GM04503 (cell line): ENCODE measurements at places on chromosomes 6 and 20.

DNA sequence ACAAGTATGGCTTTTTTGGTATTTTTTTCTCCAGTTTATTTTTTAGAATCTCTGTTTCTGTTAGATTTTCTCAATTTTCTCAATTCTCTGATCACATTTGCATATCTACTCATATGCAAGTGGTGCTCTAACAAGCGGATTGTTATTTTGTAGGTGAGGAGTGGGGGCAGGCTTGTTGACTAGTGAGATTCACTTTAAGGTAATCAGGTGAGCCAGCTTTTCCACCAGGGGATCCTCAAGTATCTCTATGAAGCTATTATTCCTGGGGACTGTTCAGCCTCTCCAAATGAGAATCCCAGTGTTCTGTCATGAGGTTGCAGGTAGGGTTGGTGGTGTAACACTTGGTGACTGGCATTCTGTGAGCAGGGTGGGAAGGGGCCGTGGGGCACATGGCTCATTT, 274.3 kb upstream of the FERMT1 start:
- no peak for DNase-seq

- peak; percentile 63 for DNase-seq
These were observed 81.9 kb upstream of the CCDC28A start for GRCh38 chr6:138691595-138692057.

- DNase-seq = no peak
These were observed 70.3 kb downstream of the HIVEP2 start for GRCh38 chr6:142874676-142875075.

GRCh38 chr6:17169291-17169690, 67.4 kb downstream of the STMND1 start:
- DNase-seq = no peak

DNA sequence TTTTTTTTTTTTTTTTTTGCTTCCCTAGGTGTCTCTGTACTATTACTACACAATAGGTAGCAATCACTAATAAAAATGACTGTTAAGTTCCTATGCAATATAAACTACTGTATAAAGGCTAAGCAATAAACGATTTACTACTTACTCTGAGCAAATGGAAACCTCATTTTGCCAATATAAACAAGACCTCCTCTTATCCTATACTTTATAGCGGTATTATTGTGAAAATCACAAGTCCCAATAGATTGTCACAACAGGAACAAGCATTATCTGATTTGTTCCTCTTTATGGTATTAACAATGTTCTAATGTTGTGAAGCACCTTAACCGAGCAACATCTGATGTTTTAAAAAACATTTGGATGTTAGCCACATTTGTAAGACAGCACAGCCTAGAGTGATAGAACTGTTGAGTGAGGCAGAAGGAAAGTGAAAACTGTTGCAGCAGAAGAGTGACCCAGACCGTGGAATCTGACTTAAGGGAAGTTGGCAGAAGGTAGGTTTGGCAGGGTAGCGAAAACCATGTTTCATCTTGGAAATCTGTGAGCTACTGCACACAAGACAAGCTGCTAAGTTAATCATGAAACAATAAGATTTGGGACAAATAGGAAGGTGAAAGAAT, 94.2 kb downstream of the MYLK4 start:
- no peak for DNase-seq

- peak; percentile 36 for DNase-seq
These were observed 72.9 kb downstream of the TSBP1 start for GRCh38 chr6:32298632-32299336.

DNA sequence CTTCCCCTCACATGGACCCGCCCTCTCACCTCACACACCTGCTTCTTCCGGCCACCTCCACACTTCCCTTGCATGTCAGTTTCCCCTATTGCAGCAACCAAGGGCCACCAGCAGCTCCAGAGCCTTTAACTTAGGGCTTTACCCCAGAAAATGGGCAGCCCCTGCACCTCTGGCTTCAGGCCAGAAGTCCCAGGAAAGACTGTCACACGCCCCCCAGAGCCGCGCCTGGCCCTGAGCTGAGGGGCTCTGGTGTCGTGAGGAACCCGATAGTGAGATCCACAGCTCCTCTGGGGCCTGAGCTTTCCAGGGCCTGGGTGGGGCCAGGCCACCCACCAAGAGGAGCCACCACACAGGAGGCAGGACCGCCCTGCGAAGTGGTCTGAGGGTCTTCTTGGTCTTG, 182.4 kb downstream of the DLL1 start:
- DNase-seq = no peak

GRCh38 chr20:46342451-46343347, 34.4 kb upstream of the CDH22 start:
- no peak for DNase-seq

- no peak for DNase-seq
These were observed 115.2 kb upstream of the HMGCLL1 start for GRCh38 chr6:55694148-55694547.

GRCh38 chr20:3687655-3688054, 5.8 kb upstream of the ADAM33 start:
- DNase-seq = peak; percentile 44

DNA sequence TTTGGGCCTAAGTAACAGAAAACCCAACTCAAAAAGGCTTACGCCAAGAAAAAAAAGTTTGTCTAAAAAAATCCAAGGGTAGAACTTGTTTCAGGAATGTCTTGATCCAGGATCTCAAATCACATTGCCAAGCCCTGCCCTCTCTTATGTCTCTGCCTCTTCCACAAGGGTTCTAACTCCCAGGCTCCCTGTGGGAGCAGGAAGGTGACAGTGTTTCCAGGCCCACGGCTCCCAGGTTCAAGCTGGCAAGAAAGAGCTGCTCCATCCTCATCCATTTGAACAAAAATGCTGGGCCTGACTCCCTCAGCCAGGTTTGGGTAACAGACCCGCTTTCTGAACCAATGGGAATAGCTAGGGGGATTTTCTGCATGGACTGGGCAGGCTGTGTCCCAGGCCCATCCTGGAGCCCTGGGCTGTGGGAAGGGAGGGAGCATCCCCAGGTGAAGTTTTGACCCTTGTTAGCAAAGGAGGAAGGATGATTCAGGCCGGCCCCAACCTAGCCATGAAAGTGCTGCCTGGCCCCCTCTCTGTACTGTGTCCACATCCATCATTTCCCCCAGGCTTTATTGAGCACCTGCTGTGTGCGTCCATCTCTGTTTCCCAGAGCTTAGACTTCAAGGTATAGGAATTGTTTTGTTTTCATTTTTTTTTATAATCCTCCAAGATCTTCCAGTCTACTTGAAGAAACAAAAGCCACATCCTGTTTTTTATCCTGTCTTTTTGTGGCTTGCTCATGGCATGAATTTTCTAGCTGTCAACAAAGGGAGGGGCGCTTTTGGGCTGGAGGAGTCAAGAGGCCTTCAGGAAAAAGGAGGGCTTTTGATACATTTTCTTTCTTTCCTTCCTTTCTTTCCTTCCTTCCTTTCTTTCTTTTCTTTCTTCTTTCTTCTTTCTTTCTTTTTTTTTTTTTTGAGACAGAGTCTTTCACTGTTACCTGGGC, 159.8 kb downstream of the TFAP2C start:
- DNase-seq = no peak

GRCh38 chr6:88059191-88059590, 11.6 kb downstream of the SPACA1 start:
- no peak for DNase-seq

DNA sequence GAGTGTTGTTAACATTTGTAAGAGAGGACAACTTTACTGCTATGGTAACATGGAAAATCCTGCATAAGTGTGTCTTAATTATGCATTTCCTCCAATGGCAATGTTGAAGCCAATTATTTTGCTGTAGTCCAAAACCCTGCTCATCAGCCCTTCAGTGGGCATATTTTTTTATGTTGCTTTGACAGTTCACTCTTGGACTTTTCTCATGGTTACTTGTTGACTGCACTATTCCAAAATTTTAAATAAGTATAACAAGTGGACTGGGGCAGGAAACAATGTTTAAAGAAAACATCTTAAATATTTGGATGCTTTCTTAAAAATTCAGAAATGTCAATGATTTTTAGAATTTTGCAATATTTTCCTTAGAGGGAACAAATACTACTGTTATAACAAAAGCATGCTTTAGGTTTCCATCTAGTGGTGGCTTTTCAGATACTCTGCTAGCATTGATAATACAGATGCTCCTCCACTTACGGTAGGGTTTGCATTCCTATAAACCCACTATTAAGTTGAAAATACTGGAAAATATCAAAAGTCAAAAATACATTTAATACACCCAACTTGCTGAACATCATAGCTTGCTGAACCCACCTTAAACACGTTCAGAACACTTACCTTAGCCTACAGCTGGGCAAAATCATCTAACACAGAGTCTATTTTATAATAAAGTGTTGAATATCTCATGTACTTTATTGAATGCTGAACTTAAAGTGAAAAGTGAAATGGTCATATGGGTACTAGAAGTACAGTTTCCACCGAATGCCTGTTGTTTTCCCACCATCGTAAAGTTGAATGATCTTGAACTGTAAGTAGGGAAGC, 86.4 kb downstream of the ADGRG6 start:
- DNase-seq = no peak

GRCh38 chr20:42721923-42722322, 467.8 kb downstream of the PTPRT start:
- no peak for DNase-seq

- peak; percentile 33 for DNase-seq
These were observed 62.2 kb downstream of the ARFGEF2 start for GRCh38 chr20:48983423-48984400.

DNA sequence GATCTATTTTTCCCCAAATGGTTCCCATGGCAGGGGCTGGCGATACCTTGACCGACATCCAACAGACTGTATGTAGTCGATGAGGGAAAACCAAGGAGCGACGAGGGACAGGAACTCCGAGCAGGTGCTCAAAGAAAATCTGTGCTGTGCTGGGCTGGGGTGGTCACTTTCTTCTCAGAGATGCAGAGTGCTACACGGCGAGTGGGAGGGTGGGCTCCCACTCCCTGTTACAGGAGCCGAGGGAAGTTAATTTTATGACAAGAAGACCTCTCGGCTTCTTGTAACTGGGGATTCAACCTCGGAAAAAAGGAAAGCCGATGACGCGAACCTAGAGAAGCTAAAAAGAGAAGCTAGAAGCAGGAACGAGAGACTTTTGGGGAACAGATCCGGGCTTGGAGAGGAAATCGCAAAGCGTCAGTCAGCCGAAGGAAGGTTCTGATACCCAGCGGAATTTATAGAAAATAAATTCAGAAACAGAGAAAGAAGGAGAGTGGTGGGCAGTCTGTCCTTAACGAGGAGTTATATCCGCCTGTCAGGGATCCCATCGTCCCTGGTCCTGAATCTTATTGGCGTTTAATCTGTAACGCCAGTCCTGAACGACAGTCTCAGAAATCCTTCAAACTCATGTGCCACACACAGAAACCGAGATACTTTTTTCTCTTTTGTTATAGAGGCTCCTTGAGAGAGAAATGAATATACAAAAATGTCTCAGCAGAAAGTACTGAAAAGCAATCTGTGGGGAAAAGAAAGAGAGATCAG, 84.6 kb upstream of the ZNF322 start:
- DNase-seq = no peak

DNA sequence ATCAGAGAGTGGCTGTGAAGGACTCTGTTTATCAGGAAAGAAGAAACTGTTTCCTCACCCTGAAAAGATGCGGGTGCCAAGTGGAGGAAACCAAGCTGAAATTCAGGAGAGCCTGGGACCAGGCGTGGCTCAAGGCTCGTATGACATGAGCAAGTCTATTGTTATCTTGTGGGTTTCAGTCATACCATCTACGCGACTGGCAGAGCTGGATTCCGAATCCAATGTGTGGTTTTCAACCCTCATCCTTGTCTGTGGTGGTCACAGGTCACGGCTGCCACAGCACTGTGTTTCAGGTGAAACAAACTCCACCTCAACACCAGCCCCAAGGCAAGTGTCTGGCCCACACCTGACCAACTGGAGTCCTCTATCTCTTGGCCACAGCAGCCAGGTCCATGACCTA, 9.1 kb downstream of the MC3R start:
- DNase-seq = no peak

DNA sequence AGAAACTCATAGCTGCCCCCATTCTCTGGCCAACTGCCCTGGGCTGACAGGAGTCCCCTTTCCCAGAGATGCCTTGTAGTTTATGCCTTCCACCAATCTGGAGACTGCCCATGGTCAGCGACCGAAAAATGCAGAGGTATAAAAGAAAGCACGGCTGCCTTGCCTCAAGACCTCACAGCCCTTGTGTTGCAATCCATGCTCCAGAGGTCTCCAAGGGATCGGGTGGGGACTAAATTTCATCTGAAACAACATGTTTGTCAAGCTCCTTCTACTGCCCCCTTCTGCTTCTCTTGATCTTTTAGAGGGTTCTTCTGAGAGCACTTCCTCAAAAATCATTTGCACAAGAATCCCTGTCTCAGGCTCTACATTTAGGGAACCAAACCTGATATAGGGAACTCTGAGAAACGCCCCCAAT, 128.8 kb downstream of the PLCB1 start:
- no peak for DNase-seq

DNA sequence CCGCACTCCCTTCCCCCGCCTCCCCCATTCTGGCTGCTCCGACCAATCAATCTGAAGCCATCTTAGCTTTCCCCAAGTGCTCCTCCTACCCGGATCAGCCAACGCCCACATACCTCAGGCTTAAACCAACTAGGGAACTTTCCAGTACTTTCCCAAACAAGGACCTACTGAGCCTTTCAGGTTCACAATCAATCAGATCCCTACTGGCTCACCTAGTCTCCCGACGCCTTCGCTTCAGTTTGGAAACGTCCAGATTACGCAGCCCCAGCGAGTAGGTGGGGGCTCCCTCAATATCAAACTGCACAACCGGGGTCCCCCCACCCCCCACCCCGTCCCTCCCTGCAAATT, 432 bp downstream of the HSPA1L start:
- DNase-seq = peak; percentile 94

DNA sequence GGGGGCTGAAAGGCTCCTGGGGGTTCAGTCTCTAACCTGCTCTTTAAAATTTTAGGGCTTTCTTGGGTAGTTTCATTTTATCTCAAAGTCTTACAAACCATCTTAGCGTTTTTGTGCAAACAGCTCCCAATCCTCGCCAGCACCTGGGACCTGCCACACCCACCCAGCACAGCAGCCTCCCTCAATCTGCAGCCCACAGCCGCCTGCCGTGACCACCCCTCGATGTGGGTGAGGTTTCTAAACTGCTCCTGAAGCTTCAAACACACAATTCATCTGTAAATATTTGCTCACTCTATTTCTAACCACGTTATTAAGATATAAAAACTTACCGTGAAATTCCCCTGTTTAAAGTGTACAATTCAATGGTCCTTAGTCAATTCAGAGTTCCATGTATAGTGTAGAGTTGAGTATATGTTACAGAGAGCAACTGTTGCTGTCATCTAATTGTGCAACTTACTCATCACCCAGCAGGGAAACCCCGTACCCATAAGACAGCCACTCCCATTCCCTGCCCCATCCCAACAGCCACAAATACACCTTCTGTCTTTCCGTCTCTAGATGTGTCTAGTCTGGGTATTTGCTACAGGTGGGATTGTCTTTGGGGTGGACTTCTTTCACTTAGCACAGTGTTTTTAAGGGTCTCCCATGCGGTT, 381.0 kb downstream of the TAF4 start:
- DNase-seq = no peak

DNA sequence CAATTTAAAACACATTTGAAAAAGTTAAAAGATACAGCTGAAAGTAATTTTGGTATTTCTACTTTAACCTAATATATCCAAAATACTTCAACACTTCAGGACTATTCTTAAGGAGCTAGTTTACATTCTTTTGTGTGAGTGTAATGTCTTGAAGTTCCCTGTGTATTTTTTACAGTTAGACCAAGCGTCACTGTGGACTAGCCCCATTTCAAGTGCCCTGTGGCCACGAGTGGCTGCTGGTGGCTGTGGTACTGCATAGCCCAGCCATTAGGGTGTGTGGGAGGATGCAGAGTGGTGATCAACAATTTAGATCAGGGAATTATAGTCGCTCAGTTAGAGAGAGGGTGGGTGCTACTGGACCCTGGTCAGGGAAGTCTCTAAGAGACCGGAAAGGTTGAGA, 869 bp upstream of the CST5 start:
- DNase-seq = no peak
